ENCODE measurements at places on chromosomes 4 and X. TPM values are rescaled to one million over a fixed set of nuclear protein-coding genes. Genes with fewer than 3 reads are reported as not detected.

GRCh38 chr4:7183161-7183560 is 9.2 kb upstream of the SORCS2 start:
- no peaks in the 10 kb centered on the region for H3K27me3 ChIP-seq
- no peaks in the 10 kb centered on the region for H3K36me3 ChIP-seq
- no peaks in the 10 kb centered on the region for H3K4me1 ChIP-seq
- H3K4me3 ChIP-seq: no peak overlapping the region

DNA sequence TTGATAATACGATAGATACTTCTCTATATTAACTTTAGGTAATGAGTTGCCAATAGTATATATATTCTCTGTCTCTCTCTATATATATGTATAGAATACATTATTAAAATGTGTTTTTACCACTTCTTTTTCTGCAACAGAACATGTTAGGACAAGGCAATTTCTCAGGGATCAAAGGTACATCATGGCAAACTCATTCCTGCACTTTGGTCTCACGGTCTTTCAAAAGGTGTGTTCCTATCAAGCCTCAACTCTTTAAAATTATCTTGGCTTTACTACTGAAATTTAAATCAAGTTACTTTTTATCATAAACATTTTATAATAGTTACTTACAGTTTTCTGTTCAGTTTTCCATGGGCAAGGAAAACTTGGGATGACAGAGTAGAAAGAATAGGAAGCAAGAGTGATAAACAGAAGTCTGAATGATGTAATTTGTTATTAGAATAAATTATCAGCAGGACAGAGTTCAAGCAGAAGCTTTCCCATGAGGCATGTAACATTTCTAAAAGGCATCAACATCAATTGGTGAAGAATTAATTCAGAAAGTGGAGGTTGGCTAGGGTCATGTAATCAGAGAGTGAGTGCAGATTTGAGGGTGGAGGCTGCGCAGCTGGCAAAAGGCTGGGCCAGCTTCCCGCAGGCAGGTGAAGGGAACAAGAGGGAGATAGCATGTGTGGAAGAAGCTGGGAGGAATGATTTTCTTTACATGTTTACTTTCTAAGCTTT is 59.7 kb upstream of the LRAT start:
- H3K36me3 ChIP-seq: no peaks in the 10 kb centered on the region
- H3K27me3 ChIP-seq: no peaks in the 10 kb centered on the region
- no peaks in the 10 kb centered on the region for H3K4me1 ChIP-seq
- no peak for DNase-seq

TASL gene
- 1.8 TPM for total RNA-seq

GRCh38 chrX:106611317-106611678 is 480 bp upstream of the RADX start:
- no peaks in the 10 kb centered on the region for H3K27me3 ChIP-seq
- H3K4me1 ChIP-seq: no peaks in the 10 kb centered on the region
- no peaks in the 10 kb centered on the region for H3K36me3 ChIP-seq
- peak overlapping the region; percentile 40 for H3K27ac ChIP-seq
- H3K4me3 ChIP-seq: peak overlapping the region; percentile 57
- no peak for DNase-seq

DNA sequence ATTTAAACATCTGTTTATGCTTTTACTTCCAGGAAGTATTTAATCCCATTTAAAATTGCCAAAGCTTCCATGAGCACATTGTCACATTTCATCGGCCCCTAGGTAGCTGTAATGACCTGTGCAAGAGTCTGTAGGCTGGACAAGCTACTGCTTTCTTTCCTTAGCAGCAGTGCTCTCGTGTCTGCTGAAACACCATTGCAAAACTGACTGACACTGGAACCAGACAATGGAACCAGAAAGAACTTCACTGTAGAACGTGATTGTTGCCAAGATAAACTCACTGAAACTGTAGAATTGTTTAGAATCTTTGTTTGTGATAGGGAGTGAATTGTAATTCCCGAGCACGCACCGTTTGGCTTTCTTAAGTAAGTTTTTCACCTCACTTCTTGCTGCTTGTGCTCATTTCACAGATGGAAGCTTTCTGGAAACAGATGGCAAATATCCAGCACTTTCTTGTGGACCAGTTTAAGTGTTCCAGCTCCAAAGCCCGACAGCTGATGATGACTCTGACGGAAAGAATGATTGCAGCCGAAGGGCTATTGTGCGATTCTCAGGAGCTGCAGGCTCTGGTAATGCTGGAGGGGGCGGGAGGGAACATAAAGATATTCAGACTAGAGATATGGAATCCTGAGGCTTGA is 36.9 kb downstream of the EVC start:
- no peak overlapping the region for H3K4me3 ChIP-seq
- H3K4me1 ChIP-seq: peaks cover 4% of the 10 kb centered on the region
- H3K36me3 ChIP-seq: no peaks in the 10 kb centered on the region
- no peaks in the 10 kb centered on the region for H3K27me3 ChIP-seq

USP17L17 gene
- not detected for total RNA-seq

GRCh38 chr4:72063726-72064125 is 31.9 kb downstream of the NPFFR2 start:
- H3K27ac ChIP-seq: no peak overlapping the region
- no peak overlapping the region for H3K4me3 ChIP-seq
- DNase-seq: no peak
- H3K36me3 ChIP-seq: no peaks in the 10 kb centered on the region

DNA sequence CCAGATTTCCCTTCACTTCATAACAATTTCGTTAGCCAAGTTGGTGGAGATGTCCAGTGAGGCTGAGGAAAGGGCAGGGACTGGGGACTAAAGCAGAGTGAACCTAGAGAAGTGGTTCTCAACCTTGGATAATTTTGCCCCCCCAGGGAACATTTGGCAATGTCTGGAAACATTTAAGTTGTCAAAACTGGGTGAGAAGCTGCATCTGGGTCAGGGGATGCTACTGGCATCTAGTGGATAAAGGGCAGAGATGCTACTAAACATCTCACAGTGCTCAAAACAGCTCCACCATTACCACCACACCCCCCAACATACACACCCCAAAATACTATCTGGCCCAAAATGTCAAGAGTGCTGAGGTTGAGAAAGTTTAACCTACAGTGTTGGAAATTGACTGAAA is 32.0 kb upstream of the FGF16 start:
- no peak overlapping the region for H3K27ac ChIP-seq
- no peaks in the 10 kb centered on the region for H3K36me3 ChIP-seq
- no peak overlapping the region for H3K4me3 ChIP-seq
- no peaks in the 10 kb centered on the region for H3K4me1 ChIP-seq
- peaks cover 8% of the 10 kb centered on the region for H3K27me3 ChIP-seq

GRCh38 chr4:12389604-12390003 is 960.9 kb upstream of the HS3ST1 start:
- no peak for DNase-seq
- H3K36me3 ChIP-seq: no peaks in the 10 kb centered on the region
- no peak overlapping the region for H3K4me3 ChIP-seq

GRCh38 chr4:135672202-135672601 is 1470.6 kb upstream of the PABPC4L start:
- no peaks in the 10 kb centered on the region for H3K36me3 ChIP-seq
- no peaks in the 10 kb centered on the region for H3K4me1 ChIP-seq
- no peaks in the 10 kb centered on the region for H3K27me3 ChIP-seq
- no peak for DNase-seq

CT83 gene
- not detected for total RNA-seq

ZAR1 gene
- not detected for total RNA-seq

PAGE2B gene
- not detected for total RNA-seq

DNA sequence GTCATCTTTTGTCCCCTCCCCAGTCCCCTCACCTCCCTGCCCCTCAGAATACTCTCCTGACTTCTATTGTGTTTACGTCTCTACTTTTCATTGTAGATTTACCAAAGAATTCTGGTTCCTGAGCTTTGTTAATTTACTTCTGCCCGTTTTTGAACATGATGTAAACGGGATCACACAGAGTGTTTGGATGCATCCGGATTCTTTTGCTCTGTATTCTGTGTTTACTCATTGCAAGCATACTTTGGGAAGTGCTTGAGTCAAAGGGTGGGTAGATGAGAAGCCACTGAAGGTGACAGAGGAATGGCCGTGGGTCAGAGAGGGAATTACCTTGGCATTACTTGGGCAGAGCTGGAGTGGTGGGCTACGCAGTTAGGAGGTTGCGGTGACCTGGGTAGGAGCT is 18.0 kb downstream of the CLCN4 start:
- H3K27me3 ChIP-seq: peaks cover 5% of the 10 kb centered on the region
- no peak for DNase-seq
- no peaks in the 10 kb centered on the region for H3K36me3 ChIP-seq
- H3K4me1 ChIP-seq: peaks cover 5% of the 10 kb centered on the region

DNA sequence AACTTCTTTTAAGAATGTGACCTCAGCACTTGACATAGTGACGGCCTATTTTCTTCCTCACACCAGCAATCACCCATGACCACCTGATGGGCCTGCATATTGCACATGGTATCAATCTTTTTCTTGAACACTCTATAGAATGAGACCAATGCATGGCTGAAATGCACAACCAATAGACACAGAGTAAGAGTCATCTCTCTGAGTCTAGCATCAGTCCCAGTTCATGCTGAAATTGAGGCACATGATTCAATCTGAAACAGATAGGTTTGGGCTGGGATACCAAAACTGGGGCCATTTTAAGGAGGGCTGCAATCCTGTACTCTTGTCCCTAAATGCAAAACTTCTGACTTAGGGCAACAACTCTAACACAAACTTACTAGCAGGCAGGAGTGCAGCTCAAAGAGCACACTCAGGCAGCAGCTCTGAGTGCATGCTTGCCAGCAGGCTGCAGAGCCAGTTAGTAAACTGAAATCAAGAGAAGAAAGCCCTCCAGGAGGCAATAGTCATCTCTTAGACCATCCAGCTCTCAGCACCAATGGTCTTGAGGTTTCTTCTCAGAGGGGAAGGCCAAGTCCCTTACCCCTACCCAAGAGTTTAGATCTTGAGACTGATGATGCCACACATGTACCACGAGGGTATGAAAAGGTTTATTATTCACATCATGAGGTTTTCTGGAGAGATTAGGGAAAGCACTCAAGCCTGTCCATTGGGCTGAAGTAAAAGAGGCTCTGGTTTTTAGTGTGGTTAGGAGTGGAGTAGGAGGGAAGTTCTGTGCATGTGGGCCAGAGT is 24.7 kb upstream of the GPR101 start:
- peaks cover 21% of the 10 kb centered on the region for H3K27me3 ChIP-seq
- no peaks in the 10 kb centered on the region for H3K4me1 ChIP-seq

DNA sequence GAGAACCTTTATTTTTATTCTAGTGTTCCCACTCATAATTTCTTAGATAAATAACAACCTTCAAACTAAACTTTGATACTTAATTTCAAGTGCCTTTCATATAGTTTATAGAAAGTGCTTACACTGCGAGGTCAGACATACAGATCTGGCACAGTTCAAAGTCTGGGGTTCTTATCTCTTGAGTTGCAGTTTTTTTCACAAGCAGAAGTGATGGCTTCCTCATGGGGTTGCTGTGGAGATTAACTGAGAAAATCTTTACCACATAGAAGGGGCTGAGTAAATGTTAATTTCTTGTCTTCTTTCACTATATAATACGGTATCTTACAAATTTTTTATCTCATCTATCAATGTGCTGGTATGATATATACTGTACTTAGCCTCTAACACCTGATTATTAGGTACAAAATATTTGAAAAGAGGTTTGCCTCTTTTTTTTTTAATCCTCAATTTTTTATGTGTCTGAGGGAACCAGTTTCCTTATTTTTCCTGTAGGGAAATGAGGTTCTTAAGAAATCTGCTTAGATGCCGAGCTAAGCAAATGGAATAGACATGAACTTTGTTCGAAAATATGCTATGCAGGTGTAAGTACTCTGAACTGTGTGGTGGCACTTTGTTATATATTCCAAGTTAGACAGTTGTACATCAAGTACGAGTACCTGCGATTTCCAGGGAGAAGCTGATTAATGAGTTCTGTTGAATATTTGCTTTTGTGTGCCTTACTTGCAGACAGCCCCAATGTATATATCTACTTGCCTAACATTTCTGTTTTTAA is 3.3 kb downstream of the ING2 start:
- no peak for DNase-seq
- no peaks in the 10 kb centered on the region for H3K27me3 ChIP-seq
- H3K4me3 ChIP-seq: no peak overlapping the region
- H3K36me3 ChIP-seq: no peaks in the 10 kb centered on the region
- H3K4me1 ChIP-seq: peaks cover 8% of the 10 kb centered on the region
- peak overlapping the region; percentile 10 for H3K27ac ChIP-seq

KCNE5 gene
- 0.57 TPM for total RNA-seq

TNMD gene
- not detected for total RNA-seq

DNA sequence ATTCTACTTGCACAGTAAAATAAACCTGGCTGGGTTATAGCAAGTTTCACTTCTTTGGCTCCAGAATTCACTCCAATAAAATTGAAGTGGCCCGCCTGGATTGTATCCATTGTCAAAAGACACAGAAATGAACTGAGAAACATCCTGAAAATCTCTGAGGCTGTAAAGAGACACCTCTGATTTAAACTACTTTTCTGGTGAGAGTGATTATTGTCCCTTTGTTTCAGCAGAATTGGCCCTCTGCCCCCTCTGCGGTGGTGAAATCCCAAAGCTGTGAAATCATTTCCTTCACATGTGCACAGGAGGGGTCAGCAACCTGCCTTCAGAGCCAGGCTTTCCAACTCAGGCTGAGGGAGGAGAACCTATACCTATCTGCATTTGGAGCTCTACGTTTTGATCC is 23.0 kb downstream of the GAB3 start:
- no peaks in the 10 kb centered on the region for H3K27me3 ChIP-seq
- H3K4me1 ChIP-seq: peaks cover 41% of the 10 kb centered on the region
- peak; percentile 73 for DNase-seq
- no peak overlapping the region for H3K4me3 ChIP-seq
- H3K27ac ChIP-seq: peak overlapping the region; percentile 31

KLB gene
- not detected for total RNA-seq

HHIP gene
- total RNA-seq: 9.3 TPM

SORBS2 gene
- total RNA-seq: 747 TPM

TIGD4 gene
- 0.29 TPM for total RNA-seq

- no peaks in the 10 kb centered on the region for H3K27me3 ChIP-seq
- no peak for DNase-seq
- H3K4me1 ChIP-seq: peaks cover 30% of the 10 kb centered on the region
- no peaks in the 10 kb centered on the region for H3K36me3 ChIP-seq
These were observed 18.0 kb downstream of the RUFY3 start for GRCh38 chr4:70739496-70740337.

DNA sequence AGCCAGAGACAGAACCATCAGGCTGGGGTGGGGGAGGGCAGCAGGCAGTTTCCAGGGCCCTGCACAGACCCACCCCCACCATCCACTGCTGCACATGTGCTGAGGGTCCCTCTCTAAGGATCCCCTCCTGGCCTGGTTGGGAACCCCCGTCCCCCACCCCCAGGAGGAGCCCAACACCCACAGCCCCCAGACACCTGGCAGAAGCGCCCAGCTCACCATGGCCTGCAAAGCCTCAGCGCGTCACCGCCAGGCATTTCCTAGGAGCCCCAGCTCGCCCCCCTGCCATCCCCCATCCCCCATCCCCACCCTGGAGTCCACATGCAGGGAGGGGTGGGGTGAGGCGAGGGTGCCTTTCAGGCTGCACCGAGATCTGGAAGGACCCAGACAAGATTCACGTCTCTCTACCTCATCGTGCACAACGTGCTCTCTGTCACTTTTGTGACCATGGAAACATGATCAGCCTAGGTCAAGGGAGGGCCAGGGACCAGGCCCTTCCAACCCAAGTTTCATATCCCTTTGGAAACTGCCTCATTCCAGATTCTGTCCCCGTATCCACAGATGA is 9.3 kb downstream of the MXD4 start:
- DNase-seq: no peak
- no peaks in the 10 kb centered on the region for H3K27me3 ChIP-seq
- H3K4me3 ChIP-seq: no peak overlapping the region
- peaks cover 75% of the 10 kb centered on the region for H3K36me3 ChIP-seq
- H3K4me1 ChIP-seq: peaks cover 20% of the 10 kb centered on the region
- no peak overlapping the region for H3K27ac ChIP-seq

Data from adrenal gland (tissue), 19 donors.